ENCODE measurements at places on chromosomes 5 and 9.

- DNase-seq: no peak
These were observed 13.9 kb downstream of the ENC1 start for GRCh38 chr5:74626386-74627222.

DNA sequence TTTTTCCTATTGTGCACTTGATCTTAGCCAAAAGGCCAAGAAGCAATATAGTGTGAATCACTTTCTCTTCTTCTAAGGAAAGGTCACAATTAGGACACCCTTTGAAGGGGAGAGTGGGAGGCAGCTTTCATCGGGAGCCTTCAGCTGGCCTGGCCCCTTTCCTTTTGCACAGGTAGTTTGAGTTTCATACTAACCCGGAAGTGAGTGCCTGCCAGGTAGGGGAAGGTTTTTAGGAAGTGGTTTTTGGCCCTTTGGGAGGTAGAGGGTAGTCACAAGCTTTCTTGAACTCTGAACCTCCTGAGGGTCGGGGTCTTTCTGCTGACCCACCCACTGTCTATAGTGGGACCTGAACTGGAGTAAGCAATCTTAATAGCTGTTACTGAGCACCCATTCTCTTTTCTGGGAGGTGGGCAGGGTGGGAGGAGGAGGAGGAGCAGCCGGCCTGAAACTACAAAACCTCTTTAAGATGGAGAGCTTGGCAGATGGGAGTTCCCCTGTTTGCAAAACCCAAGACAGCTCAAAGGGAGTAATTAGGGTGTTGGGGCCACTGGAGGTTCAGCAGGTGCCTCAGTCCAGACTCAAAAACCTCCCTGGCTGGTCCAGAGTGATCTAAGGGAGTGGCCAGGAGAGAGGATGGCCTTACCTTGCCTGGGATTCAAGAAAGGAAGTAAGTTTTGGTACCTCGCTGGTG lies 6.0 kb downstream of the LARP1 start:
- no peak for DNase-seq

DNA sequence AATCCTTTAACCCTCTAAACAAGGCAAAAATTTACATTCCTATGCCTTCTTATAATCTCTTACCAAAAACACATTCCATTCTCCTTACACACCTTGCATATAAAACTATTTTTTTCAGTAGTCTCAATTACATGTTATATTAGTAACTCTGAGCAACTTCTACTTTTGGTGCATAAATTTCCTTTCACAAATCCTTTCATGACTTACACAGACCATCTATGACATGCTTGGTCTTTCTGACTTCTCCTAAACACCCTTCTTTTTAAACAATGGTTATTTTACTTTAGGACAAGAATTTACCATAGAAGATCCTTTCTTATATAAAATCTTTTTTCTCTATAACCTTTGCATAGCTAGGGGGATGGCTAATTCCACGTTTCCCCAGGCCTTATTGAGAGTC lies 208.0 kb upstream of the ARRDC3 start:
- DNase-seq: no peak

DNA sequence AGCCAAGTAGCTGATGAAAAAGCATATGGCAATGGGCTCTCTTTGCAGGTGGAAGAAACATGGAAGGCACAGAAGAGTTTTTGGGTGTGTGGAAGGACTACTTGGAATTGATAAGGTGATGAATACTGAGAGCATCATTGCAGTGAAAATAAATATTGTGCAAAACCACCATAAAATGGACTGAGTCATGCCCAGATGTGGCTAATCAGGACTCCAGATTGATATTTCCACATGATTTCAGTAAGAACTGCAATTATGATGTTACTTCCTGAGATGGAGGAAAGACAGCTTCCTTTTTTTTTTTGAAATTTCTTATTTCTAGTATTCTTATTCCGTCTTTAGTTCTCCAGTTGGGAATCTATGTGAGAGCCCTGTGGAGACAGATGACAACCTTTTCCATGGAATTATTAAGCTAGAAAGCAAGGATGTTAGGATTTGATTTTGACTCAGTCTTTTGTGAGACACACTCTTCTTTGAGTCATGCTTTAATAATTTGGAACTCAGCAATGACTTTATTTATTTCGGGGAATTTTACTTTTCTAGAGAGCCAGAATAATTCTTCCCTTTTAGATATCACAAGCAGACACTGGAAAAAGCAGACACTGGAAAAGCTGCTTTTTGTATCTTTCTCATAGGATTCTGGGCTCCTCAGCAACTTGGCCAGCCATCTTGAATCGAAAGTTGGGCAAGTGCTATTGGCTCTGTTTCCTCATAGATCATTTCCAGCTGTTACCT lies 94.2 kb upstream of the VCAN start:
- no peak for DNase-seq

GRCh38 chr9:85569988-85570387 lies 171.8 kb downstream of the AGTPBP1 start:
- no peak for DNase-seq

- no peak for DNase-seq
These were observed 1.8 kb upstream of the PDE8B start for GRCh38 chr5:77208507-77209163.

DNA sequence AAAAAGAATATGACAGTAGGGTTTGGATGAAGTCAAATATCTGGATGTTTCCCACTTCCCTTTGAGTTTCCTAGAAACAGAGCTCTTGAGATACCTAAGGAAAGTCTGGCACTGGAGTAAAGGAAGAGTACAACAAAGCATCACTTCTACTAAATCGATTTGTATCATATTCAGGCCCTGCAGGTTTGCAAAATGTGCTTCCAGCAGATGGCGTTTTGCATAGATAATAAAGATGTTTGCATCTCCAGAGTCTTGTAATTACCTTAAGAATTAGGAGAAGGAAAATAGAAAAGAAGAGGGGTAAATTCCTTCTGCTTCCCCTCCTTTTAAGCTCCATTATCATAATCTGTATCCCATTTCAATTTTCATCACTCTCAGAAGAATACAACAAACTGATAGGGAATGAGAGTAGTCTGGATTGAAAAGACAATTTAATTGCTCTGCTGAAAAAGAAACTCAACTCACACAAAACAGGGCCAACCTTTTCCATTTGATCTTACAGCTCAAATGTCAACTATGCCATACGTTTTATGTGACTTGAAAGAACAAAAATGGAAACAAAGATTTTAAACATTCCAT lies 380.4 kb downstream of the PTPRD start:
- no peak for DNase-seq

Measured in DMS153 (cell line).